ENCODE measurements at places on chromosomes 3 and 15.

DNA sequence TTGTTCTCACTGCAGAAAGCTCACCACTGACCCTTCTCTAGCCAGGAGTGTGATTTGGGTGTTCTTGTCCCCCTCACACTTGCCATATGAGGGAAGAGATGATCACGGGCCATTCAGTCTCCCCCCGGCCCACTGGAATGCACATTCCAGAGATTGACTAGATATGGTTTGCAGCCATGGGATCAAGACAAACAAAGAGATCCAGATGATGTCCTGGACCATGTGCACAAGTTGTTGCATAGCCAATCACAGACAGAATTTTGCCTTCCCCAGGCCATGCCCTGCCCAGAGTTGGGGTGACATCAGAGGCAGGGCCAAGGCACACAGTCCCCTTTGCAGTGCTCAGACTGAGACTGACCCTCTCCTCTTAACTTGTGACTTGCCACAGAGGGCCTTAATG is 14.8 kb downstream of the MUC13 start:
- DNase-seq = no peak

GRCh38 chr3:150319900-150320299 is 88.2 kb upstream of the TSC22D2 start:
- peak; percentile 97 for DNase-seq

- no peak for DNase-seq
These were observed 59.0 kb downstream of the TP63 start for GRCh38 chr3:189690237-189690636.

DNA sequence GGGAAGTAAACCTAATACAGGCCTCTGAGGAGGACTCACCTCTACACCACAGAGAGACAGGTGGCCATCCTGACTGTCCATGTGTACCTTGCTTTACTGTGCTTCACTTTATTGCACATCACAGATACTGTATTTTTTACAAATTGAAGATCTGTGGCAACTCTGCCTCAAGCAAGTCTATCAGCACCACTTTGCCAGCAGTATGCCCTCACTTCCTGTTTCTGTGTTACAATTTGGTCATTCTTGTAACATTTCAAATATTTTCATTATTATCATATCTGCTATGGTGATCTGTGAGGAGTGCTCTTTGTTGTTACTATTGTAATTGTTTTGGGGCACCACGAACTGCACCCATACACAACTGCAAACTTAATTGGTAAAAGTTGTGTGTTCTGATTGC is 78.0 kb downstream of the BBX start:
- DNase-seq = no peak

DNA sequence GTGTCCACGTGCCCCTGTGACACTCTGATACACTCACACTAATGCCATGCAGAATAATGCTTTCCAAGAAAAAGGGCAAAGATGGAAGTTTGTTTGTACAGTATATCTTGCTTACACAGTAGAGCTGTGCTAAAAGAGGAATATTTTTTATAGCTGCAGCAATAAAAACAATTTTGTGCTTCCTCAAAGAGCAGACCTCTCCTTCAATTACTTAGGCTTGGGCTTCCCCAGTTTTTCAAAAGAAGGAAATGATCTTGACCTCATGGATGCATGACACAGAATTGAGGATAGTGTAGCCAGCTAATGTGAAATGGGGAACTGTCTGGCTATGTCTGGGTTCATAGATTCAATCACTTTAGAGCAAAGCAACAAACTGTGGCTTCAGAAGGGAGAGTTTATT is 137.4 kb downstream of the STT3B start:
- no peak for DNase-seq

DNA sequence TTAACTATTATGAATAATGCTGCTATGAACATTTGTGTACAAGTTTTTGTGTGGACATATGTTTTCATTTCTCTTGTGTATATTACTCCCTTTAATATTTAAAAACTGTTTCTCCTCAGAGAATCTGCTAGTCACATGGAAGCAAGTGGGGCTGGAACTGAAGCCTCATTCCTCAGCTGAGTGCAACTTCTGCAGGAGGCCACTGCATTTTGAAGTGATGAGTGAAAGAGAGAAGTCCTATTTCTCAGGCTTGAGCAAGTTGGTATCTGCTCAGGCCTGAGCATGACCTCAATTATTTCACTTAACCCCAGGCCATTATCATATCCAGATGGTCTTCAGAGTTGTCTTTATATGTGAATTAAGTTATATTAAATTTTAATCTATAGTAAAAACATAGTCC is 11.5 kb downstream of the TLR9 start:
- no peak for DNase-seq

DNA sequence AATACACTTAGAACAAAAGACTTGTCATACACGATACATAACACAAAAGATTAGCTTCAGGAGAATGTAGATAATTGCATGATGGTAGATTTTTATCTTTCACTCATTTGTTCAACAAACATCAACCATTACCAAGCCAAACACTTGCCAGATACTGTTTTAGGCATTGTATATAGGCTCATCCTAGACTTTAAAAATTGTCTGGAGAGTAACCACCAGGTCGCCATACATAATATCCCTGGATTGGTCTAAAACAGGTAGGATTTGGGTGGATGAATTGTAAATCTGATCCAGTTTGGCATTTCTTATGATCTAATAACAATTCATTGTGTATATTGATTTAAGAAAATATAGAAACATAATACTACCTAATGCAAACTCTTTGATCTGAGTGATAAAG is 22.8 kb downstream of the GPR15 start:
- DNase-seq = no peak

DNA sequence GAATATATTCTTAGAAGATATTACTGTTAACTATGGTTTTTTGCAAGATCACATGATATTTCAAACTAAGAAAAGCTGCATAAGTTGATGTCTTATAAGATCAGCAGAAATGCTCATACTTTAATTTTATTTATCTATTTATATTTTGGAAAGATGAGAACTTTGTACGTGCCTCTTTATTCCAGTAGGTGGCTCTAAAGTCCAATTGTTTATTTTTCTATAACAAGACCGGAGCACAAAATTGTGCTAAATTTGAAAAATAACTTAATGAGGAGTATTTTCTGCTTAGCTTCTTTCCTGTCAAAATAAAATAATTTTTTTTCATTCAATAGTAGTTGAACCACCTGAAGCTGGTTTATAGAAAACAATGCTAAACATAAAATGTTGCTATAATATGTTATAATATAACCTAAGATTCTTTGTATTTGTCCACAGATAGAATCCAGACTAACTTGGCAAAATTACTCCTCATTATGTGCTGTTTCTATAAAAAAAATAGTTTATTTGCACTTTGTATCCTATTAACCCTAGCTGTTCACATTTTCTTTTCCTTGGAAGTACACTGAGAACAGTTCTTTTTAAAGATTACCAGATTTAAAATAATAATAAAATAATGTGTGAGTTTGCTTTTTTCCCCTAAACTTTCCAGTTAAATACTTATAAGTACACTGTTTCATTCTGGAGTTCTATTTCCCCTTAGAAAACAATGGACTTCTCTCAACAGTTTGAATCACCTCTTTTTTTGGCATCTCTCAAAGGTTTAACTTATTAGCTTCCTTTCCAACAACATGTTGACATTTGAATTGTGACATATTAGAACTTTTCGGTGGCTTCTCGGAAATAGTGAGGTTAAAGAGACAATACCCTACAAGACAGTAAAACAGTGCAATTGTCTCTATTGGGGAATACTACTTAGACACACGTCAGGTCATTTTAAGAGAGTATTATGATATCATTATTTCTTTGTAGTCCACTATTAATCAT is 530.0 kb downstream of the MECOM start:
- no peak for DNase-seq

- DNase-seq = no peak
These were observed 134.0 kb upstream of the THRB start for GRCh38 chr3:24628523-24629258.

GRCh38 chr3:126051741-126052140 is 32.2 kb downstream of the SLC41A3 start:
- DNase-seq = no peak

Measured in ACHN (cell line).